LoVo (cell line): ENCODE measurements at places on chromosomes 1 and 21.

DNA sequence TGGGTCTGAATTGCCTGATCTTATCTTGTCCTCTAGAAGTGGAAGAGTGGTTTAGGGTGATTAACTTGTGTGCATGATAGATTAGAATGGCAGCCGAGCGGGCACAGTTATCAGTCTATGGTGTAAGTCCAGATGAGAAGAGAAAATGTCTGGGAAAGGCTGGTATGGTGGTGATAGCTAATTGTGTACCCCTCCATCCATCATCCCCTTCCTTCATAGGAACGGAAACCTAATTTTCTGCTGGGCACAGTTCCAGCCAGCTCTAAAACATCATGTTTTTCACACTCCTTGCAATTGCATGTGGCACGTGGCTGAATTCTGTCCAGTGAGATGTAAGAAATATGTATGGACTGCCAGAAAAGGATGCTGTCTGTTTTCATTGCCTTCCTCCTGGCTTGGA is 40.9 kb upstream of the ZP4 start:
- DNase-seq, result no peak

DNA sequence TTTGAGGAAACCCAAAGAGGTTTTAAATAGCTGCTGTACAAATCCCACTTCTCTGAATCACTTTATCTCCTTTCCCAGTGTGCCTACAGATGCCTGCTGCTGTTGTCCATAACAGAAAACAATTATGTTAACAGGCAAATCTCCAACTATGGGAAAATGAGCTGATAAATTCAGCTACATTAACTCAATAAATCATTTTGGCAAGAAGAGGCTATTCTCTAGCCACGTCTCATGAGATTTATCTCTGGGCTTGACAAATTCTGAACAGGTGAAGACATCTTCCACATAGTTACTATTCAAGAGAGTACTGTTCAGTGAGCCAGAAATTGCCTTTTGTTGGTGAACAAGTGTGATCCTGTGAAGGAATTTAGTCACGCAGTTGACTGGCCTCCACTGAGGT is 327.1 kb upstream of the FMN2 start:
- no peak for DNase-seq

GRCh38 chr1:243959998-243960397 is 91.1 kb upstream of the ZBTB18 start:
- no peak for DNase-seq

GRCh38 chr1:208668991-208669390 is 424.8 kb upstream of the PLXNA2 start:
- no peak for DNase-seq

DNA sequence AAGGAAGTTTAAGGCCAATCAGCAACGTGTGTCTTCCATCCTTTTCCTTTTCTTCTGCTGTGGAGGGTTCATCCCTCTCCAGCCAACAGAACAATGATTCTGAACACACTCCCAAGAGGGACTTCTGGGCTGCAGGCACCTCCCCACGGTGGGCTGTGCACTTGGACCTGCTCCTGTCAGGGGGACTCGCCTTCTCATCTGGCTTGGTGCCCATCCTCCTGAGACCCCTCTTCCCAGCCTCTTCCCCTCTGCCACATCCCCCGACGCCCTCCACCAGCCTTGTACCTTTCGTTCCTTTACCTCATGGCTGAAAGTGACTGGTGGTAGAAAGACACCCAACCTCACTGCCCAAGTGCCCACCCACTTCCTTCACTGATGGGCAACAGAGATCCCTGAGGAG is 26.0 kb upstream of the SLAMF9 start:
- DNase-seq, result no peak

DNA sequence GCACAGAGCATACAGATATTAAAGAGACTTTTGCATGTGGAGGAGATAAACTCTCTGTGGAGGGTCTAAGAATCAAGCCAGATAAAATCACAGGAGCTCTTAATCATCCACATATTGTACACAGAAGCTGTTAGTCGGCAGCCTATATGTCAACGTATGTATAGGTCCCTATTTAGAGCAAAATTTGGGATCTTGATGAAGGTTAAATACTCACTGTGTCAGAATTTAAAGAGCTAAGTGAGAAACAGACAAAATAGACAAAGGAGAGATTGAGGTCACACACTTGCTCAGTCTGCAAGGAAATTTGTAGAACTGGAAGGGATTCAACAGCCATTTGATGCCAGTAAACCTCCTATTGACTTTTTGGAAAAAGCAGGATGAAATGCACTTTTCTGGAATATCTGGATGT is 4.1 kb upstream of the IRF2BP2 start:
- DNase-seq, result no peak

DNA sequence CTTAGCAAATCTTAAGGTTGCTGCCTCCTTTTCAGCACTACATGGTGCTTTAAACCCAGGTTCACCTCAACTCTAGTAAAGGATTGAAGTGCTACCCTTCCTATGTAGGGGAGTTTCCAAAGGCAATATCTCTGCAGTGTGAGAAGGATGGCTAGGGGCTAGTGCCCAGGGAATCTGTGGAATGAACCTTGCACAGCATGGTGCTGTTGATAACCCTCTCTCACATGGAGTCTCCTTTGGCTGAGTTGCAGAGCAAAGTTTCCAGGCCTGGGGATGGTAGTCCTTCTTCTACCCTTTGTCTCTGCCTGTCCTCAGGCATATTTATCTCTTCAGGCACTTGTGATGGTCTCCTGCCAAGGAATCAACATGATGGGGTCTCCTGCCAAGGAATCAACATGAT is 59.4 kb downstream of the AXDND1 start:
- no peak for DNase-seq

DNA sequence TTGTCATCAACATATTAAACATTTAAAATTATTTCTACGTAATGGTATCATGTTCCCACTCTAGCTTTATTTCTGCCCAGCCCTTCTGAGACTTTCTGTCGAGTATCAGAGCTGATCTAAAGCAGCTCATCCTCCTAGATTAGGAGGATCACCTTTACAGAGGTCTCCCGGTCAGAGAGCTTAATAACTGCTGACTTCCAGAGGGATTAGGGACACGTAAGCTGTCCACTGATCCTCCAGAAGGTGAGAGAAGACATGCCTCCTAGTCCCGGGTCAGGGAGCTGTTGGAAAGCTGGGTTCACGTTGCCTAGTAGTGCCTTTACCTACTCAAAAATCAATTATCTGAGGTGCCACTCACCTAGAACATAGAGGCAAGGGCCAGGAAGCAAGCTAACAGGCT is 31.2 kb upstream of the NADK start:
- DNase-seq, result no peak

DNA sequence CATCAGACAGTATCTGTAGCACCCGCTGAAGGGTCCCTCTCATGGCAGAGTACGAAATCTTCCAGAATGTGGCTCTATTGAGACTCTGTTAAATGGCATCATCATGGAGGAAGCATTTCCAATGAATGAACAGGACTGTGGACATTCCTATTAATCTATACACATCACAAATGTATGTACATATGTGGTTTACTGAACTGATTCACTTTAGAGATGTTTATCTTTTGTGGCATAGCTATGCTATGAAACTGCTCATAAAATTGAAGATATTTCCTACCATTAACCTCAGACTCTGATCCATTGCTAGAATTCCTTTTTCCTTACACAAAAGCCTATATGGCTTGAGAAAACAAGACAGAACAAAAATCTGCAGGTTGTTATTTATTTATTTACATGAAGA is 259.6 kb upstream of the RRP15 start:
- DNase-seq, result no peak

- no peak for DNase-seq
Measured at GRCh38 chr1:98387701-98388100, 273.8 kb upstream of the SNX7 start.

- DNase-seq, result no peak
Measured at GRCh38 chr1:10677491-10678391, 118.7 kb downstream of the CASZ1 start.

GRCh38 chr1:147080006-147080661 is 92.1 kb downstream of the PRKAB2 start:
- no peak for DNase-seq

GRCh38 chr1:226646026-226646869 is 92.8 kb downstream of the ITPKB start:
- DNase-seq, result no peak

DNA sequence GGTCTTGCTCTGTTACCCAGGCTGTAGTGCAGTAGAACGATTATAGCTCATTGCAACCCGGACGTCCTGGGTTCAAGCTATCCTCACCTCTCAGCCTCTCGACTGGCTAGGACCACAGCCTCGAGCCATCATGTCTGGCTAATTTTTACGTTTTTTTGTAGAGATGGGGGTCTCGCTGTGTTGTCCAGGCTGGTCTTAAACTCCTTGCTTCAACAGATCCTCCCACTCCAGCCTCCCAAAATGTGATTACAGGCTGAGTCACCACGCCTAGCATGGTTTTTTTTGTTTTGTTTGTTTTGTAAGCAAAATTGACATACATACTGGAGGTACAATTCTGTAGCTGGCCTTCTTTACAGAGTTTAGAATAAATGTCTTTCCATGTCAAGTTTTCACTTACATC is 994 bp upstream of the LAMTOR5 start:
- no peak for DNase-seq

DNA sequence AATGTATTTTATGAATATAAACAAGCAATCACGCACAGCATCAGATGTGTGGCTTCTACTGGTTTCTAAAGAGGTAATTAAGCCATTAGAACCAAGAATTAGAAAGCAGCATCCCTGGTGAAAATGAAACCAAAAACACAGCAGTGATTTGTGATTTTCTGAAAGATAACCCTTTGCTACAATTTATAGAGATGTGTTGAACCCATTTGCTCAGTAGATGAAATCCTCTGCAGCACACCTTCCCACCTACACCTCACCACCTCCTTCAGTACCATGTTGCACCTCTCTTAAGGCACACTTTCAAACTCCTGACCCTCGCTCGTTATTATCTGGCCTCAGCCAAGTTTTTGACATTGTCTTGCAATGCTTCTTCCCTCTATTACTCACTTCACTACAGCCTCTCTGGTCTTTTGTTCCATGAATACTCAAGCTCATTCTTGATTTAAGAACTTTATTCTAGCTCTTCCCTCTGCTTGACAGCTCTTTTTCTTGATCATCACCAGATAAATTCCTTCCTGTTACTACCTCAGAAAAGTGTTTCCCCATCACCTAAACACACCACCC is 38.6 kb downstream of the NSL1 start:
- DNase-seq, result no peak

- peak; percentile 21 for DNase-seq
Measured at GRCh38 chr1:156897078-156897825, 3.7 kb downstream of the PEAR1 start.

- no peak for DNase-seq
Measured at GRCh38 chr1:203516184-203516583, 22.2 kb downstream of the OPTC start.

GRCh38 chr1:95230256-95230655 is 3.8 kb upstream of the RWDD3 start:
- no peak for DNase-seq

DNA sequence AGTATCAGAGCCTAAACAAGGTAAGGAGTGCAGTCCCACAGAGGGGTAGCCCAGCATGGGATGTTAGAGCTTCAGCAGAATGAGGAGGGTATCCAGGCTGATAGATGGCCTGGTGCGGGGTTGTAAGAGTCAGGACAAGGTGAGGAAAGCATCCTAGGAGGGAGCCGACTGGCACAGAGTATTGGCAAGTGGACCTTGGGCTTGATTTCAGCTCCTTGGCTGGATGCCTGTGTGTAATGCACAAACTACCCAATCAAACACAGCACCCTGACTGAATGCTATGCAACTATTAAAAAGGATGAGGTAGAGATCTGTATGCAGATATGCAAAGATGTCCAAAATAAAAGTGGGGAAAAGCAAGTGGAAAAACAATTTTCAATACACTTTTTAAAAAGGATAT is 18.0 kb downstream of the DENND2C start:
- no peak for DNase-seq

DNA sequence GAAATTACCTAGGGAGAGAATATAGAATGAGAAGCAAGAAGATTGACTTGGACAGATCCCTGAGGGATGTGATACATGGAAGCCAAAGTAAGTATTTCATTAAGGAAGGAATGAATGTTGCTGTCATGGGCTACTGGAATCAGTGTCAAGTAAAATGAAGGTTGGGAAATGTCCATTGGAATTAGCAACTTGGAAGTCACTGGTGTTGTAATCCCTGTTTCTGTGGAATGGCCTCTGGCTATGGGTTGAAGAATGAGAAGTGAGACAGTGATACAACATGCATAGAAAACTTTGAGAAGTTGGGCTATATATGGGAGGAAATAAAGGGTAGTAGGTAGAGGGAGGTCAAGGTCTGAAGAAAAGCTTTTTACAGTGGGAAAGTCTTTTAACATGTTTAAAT is 54.7 kb downstream of the CCDC18 start:
- no peak for DNase-seq

DNA sequence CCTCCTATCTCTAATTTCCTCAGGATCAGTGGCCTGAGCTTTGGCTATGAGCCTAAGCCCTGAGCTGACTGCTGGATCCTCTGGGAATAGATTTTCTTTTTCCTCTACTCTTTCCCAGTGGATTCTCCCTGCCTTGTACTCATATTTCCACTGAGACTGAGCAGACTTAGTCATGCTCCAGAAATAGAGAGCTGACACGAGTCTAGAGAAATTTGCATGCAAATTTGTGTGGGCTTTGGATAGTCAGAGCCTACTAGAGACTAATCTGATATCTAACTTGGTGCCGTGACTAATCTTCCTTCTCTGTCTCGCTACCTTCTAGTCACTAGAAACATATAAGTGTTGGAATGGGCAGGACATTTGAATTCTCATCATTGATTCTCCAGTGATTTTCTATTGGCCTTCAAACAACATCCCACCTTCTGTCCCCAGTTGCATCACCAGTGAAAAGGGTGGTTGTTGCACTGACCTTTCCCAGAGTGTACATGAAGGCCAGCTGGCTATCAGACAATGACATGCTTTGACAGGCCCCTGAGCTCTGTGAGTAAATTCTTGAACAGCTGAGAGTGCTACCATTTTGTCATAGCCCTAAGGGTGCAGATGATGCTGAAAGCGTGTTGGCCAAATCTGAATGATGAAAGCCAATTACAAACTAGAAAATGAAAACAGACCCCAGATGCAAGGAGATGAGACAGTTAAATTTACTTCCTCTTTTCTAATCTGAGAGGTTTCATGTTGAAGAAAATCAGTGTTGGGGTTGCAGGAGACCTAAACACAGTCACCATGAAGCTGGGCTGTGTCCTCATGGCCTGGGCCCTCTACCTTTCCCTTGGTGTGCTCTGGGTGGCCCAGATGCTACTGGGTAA is at the start of gene FCRLA:
FCRLA (plus strand) TSS at position 748 of the 866 bp plus-strand sequence; CDS start at position 784, 36 bp downstream.
- DNase-seq, result no peak

GRCh38 chr21:19684328-19684727 is 1280.7 kb upstream of the TMPRSS15 start:
- no peak for DNase-seq
